G401 (cell line): ENCODE measurements at places on chromosomes 5 and 9.

DNA sequence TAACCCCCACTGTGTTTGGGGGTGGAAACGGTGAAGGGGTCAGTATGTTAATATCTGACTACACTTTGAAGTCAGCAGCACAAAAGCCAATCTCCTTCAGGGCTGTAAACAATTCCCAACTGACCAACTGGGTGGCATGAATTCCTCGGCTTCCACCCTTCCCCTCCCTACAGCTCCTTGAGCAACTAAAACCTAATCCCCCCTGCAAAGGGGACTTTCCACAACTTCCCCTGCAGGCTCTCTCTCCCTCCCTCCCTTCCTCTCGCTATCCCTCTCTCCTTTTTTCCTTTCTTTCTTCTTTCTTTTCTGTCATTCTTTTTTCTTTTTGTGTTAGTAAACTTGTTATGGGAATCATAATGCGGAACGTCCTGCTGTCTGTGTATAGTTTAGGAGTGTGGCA, 65.1 kb upstream of the PTCH1 start:
- DNase-seq: no peak

GRCh38 chr5:129244478-129244877, 149.9 kb downstream of the ISOC1 start:
- no peak for DNase-seq

DNA sequence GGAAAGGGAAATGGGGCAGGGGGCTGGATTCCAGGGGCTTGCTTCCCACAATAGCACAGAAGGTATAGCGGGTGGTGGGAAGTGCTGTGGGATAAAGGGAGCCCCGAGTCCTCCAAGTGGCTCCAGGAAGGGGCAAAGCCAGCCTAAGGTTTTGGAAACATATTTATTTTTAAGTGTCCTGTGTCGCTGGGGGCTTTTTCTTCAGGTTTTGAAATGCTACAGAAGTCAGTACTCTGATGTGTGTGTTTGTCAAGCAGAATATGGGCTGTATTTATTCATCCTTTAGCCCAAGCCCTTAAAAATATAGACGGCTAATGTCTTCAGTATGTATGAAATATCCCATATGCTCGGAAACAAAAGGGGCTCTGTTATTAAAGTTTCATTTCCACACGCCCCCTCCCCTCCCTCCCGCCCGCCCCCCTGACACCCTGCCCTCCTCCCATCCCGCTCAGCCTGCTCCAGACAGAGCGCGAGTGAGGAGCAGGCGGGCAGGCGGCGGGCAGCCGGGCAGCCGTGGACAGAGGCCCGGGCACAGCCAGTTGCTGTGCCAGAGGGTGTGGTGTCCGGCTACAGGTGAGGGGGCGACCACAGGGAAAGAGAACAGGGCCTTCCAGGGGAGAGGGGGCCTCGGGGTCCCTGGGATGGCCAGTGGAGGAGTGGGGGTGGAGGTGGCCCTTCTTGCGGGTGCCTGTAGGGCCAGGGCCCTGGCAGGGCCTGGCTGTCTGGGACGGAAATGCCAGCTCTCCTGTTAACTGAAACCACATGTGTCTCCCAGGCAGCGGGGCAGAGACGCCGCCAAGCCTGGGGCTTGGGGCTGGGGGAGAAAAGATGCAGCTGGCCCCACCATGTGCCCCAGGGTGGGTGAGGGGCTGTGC, 39.6 kb upstream of the SYNPO start:
- DNase-seq: no peak

DNA sequence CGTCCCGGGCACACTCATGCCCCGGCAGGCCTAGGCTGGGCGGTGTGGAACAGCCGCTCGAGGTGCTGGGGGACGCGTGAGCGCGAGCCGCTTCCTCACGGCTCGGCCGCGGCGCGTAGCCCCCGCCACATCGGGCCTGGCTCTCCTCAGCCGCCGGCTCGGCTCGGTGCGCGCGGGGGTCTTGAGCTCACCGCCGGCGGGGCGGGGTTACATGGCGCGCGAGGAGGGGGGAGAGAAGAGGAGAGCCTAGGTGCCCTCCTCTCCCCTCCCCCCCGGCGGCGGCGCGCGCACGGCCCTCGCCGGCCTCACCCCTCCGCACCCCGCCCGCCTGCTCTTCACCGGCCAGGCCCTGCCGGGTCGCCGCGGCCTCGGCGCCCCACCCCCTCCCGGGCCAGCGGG, 7.7 kb downstream of the RANBP6 start:
- peak; percentile 85 for DNase-seq

DNA sequence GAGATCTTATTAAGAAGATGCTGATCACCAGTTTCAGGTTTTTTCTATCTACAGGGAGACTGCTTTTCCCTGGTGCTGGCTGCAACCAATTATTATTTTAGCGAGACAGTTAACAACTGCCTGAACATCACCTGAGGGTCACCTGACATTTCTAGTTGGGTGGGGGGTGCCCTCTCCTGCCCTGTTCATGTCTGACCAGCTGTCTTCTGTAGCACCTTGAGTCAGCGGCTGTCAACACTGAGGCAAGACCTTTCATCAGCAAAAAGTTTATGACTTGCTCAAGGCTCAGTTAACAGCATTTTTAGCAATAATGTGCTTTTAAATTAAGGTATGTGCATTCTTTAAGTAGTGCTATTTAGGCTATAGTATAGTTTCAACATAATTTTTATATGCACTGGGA, 58.0 kb downstream of the ADCY2 start:
- no peak for DNase-seq

- DNase-seq: no peak
Observed at GRCh38 chr5:127684726-127685467, 18.3 kb upstream of the CCDC192 start.
